ENCODE measurements at places on chromosomes 7 and 10.

DNA sequence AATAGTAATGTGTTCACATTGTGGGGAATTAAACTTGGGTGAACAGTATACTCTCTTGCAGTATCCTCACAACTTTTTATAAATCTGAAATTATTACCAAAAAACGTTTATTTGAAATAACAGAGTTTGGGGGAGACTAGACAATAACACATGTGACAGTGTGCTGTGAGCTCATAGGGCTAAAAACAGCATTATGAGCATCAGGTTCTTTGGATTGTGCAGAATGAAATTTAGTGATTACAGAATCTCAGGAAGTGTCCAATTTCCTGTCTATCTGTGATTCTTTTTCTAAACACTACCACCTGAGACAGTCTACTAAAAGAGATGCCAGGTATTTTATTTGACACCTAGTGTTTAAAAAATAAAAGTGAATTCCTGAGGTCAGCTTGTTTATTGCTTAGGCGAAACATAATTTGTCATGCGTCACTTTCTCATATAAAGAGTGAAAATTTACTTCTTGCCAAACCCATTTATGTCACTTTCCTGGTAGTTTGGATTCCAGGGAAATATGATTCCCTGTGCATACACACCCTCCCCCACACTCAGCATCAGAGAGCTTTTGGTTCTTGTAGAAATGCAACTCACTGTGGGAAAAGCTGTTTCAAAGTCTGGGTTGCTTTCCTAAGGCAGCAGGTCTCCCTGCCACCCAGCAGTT is 71.2 kb downstream of the AOAH start:
- DNase-seq, result no peak

DNA sequence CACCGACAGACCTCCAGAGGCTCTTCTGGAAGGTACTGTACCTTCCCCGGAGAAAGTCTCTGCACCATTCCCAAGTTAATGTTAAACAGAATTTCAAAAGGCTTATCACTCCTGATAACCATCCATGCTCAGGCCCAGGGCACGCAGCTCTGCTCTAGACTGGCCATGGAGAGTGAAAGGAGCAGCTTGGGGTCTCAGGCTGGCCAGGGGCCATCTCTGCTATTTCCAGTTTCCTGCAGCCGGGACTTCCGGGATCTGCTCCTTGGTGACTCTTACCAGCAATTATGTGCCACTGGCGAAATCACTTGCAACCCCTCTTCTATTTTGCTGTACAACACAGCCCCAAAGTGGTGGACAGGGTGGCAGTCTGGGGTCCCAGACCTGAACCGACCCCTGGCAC is 6.0 kb downstream of the CLDN15 start:
- no peak for DNase-seq

DNA sequence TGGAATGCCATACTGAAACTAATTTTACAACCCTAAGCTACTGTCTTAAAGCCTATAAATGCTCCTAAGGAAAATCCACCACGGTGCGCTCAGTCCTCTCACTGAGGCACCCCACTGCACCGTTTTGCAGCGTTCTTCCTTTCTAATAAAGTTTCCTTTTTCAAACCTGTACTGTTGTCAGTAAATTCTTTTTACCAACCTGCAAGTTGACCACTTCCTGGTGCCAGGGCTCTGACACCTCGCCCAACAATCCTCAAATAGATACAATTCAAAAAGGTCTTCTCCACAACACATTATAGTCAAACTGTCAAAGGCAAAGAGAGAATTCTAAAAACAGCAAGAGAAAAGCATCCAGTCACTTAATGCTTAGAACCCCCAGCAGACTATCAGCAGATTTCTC is 42.8 kb downstream of the HERPUD2 start:
- peak; percentile 44 for DNase-seq

DNA sequence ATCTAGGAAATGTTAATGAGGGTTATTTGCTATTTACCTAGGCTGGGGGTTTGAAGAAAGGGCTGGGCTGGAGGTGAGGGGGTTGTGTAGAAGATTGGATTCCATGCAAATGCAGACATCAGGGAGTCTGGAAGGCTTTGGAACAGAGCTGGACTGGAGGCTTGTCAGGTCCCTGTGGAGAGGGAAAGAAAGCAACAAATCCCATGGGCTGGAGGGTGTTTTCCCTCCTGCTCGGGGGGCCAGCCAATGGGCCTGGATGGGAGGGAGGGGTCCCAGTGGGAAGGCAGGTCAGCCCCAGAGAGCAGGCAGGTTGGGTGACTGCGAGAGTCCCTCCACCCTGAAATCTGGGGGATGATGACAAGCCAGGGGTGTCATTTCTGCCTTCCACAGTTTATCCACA is 431.8 kb downstream of the RPS24 start:
- no peak for DNase-seq

GRCh38 chr7:31633894-31634494 is 53.0 kb upstream of the PPP1R17 start:
- DNase-seq, result no peak

- DNase-seq, result no peak
Observed at GRCh38 chr10:132912713-132913558, 29.4 kb downstream of the CFAP46 start.

DNA sequence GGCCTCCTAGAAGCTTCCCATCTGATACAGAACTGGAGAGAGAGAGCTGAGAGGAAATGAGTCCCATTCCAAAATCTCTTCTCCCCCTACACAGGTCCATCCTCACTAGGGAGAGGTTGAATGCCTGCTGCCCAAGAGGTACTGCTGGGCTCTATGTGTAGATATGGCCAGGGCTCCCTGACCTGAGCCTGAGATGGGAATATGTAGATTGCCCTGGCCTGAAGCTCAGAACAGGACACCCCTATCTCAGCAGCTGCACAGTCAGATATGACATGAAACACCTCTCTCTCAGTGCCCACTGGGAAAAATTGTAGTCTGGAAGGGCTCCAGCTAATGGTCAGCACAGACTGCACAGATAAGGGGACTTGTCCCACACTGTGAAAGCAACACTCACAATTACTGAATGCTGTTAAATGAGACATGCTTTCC is 3.1 kb upstream of the IFIT1B start:
- no peak for DNase-seq

DNA sequence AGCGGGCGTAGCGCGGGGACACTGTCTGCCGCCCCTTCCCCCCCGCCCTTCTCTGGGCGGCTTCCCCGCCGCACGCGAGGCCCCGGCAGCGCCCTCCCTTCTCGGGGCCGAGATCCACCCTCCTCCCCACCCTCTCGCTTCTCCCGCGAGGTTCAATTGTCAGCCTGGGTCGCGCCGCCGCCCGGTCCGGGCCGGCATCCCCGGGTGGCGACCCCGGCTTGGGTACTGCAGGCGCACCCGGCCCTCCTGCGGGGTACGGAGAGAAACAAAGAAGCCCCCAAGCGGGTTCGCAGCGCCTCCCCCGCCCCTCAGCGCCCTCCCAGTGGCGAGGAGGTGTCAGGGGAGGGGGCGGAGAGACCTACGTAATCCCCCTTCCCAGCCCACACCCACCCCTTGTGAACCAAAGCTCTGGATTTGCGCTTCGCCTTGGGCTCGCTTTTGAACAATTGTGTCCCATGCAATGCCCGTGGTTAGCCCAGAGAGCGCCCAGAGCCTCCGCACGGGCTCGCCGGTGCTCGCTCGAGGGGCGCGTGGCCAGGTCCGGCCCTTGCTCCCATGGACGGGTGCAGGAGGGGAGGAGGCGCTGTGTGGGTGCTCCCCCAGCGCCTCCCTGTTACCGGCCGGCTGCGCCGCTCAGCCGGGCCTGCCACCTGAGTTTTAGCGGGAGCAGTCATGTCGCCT is 634 bp downstream of the HECW1 start:
- no peak for DNase-seq

DNA sequence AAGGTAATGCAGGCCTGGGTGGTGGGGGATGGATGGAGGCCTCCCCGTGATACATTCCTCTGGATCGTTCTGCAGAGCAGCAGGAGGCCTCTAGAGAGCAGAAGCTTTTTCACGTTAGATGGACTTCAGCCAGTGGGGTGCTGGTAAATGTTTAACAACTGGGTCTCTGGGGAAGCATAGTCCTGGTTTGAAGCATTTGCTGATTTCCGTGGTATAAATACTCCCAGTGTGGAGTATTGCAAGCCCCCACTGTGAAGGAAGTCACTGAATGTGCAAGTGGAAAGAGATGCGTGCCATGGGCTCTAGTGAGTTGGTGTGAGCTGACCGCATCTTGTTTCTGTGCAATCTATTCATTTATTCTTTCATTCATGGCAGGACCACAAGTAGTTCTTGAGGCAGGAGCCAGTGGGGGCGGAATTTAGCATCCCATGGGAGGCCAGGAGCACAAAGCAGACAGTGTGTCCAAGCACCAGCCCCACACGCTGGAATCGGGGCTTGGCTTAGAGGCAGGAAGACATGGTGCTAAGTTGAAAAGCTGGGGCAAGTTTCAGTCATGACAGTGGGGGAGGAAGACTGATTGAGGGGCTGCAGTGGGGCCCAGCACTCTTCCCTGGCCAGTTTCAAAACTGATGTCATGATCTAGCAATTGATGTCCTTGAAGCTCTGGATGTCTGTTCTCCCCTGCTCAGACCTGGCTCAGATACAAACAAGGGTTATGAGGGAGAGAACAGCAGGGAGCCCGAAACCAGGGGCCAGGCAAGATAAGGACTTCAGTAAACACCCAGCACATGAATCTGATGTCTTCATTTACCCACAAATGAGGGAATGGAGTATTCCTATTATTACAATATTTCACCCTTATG is 280.9 kb upstream of the LYZL1 start:
- no peak for DNase-seq

GRCh38 chr7:127551941-127552340 is 33.5 kb downstream of the GCC1 start:
- DNase-seq, result no peak

- DNase-seq, result no peak
Observed at GRCh38 chr7:131524115-131524514, 32.3 kb downstream of the PODXL start.

GRCh38 chr10:101859530-101859929 is 15.9 kb upstream of the KCNIP2 start:
- no peak for DNase-seq

GRCh38 chr10:120599200-120599724 is 142.2 kb downstream of the PLPP4 start:
- DNase-seq, result no peak

- no peak for DNase-seq
Observed at GRCh38 chr10:100349087-100349486, 2.1 kb downstream of the SCD start.

GRCh38 chr10:103273041-103273441 is 3.9 kb upstream of the INA start:
- no peak for DNase-seq

DNA sequence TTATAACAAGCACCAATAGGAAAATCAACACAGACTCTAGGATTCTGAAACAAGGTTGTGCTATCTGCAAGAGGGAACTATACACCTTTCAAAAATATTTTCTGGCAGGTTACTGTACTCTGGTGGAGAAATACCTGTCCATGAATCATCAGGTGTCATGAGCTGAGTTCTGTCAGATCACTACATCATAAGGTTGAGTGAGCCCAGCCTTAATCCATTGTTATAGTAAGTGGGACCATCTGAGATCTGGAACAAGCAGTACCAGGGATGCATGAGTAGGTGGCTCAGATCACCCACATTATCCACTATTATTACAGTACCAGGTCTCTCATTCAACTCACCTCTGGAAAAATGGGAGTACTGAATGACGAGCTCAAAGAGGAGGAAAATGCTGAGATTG is 212.4 kb downstream of the DGKI start:
- no peak for DNase-seq

All from activated naive CD8-positive, alpha-beta T cell treated with anti-CD3 and anti-CD28 coated beads, Interleukin-2, amount 50 U/mL, for 24 hours (primary cell).